Spinal cord (tissue), 10 donors: ENCODE measurements at places on chromosomes 7 and 10.

- DNase-seq, result no peak
Observed at GRCh38 chr10:18133046-18133445, 7.2 kb upstream of the CACNB2 start.

DNA sequence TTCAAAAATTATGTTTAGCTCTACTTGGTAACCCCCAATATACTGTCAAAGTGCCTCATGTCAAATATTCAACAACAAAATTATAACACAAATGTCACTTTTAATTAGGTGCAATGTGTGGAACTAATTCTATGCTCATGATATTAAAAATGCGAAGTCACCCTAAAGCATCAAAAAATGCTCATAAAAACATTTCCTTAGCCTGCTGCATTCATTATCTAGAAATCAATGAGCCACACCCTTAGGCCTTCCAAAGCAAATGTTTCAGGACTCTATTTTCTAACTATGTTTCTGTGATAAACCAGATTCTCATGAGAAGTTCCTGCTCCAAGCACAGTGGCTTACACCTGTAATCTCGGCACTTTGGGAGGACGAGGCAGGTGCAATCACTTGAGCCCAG lies 75.0 kb upstream of the ANK3 start:
- DNase-seq, result no peak

DNA sequence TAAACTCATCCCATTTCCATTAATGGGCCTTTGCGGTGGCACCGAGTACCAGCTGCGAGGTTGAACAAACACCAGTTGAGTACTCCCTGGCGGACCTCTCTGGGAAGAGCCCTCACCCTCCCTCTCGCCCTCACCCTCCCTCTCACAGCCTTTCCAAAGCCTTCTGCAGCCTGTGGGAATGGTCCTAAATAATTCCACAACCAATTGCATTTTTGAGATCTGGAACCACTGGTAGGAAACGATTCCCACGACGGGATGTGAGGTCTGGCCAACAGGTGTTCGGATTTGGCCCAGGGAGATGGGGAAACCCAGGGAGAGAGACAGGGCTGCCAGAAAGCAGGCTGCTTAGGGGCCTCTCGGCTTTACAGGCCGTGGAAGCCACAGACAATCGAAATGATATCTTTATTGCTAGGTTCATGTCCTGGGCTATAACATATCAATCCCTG lies 5.3 kb downstream of the PTF1A start:
- DNase-seq, result no peak

GRCh38 chr7:39882148-39882784 lies 67.8 kb upstream of the CDK13 start:
- no peak for DNase-seq

DNA sequence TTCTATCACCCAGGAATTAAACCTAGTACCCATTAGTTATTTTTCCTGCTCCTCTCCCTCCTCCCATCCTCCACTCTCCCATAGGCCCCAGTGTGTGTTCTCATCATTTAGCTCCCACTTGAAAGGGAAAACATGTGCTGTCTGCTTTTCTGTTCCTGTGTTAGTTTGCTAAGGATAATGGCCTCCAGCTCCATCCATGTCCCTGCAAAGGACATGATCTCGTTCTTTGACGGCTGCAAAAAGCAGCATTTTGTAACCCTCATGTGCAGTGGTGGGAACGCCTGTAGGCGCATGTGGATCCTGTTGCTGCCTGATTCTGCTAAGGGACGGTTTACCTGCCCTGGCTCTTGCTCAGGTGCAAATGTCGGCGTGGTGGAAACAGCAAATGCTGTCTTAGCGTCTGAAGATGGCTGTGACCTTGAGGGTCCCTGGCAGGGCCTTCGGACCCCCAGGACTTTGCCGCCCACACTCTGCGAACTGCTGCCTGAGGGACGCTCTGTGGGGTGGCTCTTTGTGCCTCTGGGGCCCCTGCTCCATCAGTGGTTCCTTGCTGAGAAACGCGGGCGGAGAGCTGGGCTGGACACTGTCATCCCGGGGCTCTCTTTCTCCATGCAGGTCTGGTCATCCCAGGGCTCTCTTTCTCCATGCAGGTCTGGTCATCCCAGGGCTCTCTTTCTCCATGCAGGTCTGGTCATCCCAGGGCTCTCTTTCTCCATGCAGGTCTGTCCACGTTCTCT lies 5.6 kb upstream of the MTG1 start:
- no peak for DNase-seq

GRCh38 chr7:16114633-16115032 lies 306.7 kb downstream of the CRPPA start:
- DNase-seq, result no peak

GRCh38 chr10:79022565-79023230 lies 46.1 kb upstream of the ZMIZ1 start:
- no peak for DNase-seq

- no peak for DNase-seq
Observed at GRCh38 chr10:95832216-95833041, 75.3 kb upstream of the CC2D2B start.

DNA sequence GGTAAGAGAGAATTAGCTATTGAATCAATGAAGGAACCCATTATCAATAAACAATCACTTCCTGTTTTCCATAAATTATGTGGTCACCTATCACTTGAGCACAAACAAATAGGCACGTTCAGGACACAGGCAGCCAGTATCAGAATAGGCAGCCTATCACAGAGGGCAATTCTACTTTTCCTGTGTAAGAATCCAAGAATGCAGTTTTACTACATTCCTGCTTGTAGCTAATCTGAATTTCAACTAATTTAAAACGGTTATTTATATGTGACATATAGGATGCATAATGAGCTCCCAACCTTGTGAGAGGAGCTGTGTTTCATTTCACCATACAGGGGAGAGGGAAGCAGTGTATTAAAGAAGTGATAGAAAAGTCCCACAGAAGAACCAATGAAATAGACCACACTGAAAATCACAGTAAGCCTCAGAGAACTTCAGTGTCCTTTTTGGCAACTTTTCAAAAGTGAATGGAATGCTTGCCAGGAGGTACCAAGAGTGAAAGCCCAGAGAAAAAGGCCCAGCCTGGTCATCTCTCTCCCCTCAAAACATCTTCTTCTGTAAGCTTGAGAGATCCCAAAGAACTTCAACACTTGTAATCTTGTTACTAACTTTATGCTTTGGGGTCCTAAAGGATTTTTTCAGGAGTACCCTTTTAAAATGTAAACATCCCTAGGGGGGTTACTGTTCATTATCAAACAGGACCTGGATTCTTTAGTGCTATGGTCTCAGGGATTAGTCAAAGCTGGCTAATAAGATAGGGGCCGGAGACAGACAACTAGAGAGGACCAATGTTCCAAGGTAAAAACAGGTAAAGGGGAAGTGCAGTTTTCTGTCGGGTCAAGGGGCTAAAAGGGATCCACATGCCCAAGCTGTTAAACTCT lies 1.3 kb downstream of the IMMP2L start:
- DNase-seq, result peak; percentile 21

- no peak for DNase-seq
Observed at GRCh38 chr7:116968631-116969030, 15.3 kb downstream of the ST7 start.

- no peak for DNase-seq
Observed at GRCh38 chr10:43053825-43054224, 23.0 kb upstream of the RET start.

- DNase-seq, result no peak
Observed at GRCh38 chr10:30359373-30360206, 10.5 kb upstream of the MTPAP start.

DNA sequence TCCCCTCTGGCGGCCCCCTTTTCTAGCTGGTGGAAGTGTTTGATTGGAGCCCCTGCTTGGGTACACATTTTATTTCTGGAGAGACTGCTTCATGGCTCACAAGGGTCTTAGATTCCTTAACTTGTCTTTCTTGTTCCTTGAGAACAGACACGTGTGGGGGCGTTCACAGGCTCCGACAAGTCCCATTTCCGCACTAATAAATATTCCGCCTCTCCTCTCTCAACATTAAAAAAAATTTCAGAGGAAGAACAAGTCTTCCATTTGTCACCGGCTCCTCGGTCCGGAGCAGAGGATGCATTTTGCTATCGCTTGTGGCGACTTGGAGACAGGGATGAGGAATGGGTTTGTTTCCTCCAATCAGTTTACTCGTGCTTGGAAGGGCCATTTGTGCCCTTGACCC lies 134.0 kb upstream of the PODXL start:
- DNase-seq, result no peak

DNA sequence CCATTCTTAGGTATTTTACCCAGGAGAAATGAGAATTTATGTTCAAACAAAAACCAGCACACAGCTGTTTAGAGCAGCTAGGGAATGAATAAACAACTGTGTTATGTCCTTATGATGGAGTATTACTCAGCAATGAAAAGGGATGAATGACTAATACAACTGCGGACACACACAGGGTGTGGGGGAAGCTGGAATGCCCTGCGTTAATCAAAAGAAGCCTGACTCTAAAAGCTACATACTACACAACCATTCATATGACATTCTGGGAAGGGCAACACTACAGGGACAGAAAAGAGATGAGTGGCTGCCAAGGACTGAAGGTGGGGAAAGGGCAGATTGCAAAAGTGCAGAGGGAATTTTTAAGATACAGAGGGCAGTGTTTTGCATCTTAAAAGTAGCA lies 64.0 kb downstream of the DLG5 start:
- DNase-seq, result no peak
